ENCODE measurements at places on chromosomes 4 and X.

GRCh38 chrX:135213200-135213844 is 38.5 kb upstream of the ETDA start:
- no peak for DNase-seq

DNA sequence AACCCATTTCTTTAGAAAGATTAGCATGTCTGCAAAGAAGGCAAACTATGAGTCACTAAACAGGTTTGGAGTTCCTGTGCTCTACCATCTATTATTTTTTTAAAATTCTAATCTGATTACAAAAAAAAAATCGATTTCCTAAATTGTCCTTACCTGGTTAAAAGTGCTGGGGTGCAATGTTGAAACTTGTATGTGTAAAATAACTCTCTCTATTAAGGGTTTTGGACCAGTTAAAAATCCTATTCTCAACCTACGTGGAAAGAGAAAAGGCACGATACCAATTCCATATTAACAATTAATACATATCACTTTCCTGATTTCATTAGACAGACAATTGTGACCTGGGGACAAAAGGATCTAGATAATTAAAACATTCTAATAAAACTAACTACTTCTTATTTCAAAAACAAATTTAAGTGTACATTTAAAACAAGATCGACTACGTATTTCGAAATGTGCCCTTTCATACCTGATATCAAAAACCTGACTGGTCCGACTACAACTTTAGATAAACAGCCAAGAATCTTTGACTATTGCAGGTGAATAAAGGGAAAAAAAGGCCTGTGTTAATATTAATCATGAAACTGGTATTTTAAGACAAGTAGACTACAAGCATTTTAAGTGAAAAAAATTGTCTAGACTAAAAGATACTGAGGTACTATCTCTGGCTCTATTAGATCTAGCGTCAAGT is 21.2 kb downstream of the AADAT start:
- no peak for DNase-seq

DNA sequence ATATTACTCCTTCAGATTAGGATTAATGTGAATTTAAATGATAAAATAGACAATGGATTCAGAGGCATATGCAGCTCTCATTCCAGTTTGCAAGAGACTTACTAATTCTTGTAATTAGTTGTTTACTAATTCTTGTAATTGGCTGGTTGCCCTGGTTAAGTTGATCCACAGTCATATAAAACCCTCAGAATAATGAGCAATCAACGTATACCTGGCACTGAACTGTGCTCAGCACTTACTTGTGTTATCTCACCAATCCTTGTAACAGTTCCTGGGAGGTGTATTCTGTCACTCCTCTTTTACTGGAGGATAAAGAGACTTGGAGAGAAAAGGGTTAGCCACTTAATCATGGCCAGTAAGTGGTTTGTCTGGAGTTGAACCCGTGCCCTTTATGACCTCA is 10.5 kb downstream of the HERC5 start:
- DNase-seq: no peak

DNA sequence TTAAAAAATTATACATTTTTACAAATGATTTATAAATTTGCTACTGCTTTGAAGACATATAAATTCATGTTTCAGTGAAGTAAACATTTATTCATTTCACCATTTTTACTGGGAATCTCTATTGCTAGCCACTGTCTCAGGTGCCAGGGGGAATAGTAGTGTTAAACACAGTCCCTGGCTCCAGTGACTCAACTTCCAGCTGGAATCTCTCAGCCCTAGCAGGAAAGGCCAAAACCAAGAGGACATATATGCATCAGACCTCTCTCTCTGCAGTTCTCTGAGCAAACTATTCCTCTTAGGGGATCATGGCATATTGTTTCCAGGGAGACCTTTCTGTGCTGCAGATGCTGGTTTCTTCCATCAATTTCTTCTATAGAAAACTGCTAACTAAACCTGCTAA is 1009.0 kb upstream of the LCORL start:
- DNase-seq: no peak

- no peak for DNase-seq
These were observed 6.3 kb downstream of the AFP start for GRCh38 chr4:73442275-73442674.

DNA sequence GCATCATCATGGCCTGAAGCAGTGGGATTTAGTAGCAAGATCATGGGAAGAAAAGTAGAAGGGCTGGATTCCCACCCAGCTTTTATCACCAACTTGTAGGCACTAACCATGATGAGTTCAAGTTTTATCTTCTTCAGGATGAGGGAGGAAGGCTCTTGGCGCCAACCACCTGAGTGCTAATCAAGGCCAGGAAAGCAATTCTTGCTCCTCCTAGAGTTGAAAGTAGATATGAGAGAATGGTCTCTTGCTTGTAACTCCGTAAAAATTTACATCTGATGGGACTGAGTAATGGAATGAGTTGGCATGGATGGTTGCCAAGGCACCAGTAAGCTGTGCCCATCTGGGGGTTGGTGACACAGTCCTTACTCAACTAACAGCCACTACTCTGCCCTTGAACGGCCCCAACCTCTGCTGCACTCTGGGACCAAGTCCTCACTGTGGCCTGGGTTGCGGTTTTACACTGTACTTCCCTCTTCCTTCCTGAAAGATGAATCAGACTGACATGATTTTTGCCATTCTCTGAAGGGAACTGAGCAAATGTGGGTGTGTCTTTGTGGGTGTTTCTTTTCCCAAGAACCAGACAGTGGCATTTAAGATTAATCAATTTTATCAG is 39.4 kb upstream of the NDP start:
- peak; percentile 52 for DNase-seq

- DNase-seq: no peak
These were observed 119.1 kb downstream of the SH3RF1 start for GRCh38 chr4:169151671-169152070.

DNA sequence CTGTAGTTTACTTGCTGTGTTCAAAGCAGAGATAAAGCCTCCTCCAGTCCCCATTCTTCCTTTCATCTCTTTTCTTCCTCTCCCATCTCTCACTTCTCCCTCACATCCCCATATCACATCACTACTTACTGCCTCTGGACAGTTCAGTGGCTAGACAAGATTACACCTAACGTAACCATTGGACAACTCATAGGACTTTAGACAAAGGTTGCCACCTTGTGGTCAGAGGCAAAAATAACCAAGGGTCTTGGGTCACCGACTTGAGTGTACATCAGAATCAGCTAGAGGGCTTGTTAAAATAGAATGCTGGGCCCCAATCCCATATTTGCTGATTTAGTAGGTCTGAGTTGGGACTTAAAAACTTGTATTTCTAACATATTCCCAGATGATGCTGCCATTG is 109.3 kb upstream of the DGKK start:
- DNase-seq: peak; percentile 2

GRCh38 chrX:19179389-19179788 is 57.1 kb upstream of the ADGRG2 start:
- DNase-seq: no peak

DNA sequence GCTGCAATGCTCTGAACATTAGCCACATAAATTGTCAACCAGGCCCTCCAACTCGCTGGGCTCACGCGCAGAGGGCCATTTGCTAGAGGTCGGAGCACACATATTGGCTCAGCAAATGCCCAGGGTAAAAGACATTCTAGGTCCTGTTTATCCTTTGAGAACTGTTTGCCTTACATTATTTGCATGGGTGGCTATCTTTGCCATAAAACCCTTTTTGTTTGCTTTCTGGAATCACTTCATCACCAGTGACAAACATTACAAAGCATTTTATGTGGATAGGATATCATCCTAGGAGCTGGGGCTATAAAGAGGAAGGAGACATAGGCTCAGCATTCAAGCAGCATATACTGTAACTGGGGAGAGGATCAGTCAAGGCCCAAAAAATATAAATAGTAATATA is 149.2 kb upstream of the RAI2 start:
- no peak for DNase-seq

GRCh38 chr4:91622925-91623602 is 680.7 kb upstream of the GRID2 start:
- no peak for DNase-seq

GRCh38 chrX:53280331-53281320 is 758 bp downstream of the IQSEC2 start:
- no peak for DNase-seq

- DNase-seq: no peak
These were observed 52.1 kb downstream of the ZNF157 start for GRCh38 chrX:47422444-47422843.

GRCh38 chrX:67601771-67602170 is 58.0 kb downstream of the AR start:
- DNase-seq: no peak

DNA sequence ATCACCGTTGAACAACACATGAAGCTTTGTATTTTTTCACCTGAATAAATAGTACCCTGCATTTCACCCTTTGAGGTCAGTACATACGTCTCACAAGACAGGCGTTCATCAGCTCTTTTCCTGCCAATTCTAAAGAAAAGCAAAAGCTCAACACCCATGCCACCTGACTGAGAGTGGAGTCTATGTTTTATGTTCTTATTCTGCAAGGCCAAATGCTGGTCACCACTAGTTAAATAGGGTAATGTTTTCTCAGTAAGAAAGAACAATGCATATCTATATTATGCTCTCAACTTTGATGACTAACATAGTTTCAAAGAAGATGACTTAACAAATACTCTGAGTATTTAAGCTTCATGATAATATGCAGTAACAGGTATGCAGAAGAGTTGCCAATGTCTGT is 336.3 kb upstream of the BMP3 start:
- DNase-seq: no peak

- no peak for DNase-seq
These were observed 29.9 kb downstream of the DKK2 start for GRCh38 chr4:107006218-107006617.

- no peak for DNase-seq
These were observed 17.6 kb downstream of the FBXO8 start for GRCh38 chr4:174265916-174266315.

DNA sequence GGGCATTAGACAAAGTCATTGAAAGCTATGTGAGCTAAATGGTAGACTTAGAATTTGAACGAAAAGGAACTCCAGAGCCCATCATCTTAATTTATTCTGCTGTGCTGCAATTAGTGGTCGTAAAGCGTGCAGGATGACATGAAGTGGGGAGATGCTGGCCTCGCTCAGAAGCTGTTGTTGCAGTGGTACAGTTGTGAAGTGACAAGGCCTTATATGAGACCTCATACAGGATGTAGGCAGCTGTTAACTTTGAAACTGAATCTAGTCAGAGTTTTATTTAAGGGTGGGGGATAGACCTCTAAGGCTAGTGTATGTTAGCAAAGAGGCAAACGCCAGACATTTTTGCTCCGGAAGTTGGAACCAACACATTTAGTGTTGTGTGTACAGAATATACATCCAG is 13.4 kb downstream of the KLF3 start:
- no peak for DNase-seq

DNA sequence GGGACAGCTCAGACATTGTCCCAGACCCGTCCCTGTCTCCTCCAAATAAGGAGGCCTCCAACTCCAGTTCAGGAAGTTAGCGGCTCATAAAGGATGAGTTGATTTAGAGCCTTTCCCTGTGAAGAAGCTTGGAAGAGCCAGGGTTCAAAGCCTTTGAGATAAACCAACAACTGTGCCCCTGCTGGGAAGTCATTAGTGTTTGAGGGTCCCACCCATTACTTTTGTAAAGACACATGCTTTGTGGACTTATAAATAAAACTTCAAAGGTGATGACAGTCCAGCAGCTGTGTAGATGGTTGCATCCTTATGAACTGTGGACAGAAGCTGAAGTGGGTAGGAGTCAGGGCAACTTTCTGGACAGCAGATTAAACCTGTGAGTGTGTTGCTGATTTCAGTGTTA is 86.0 kb upstream of the PGRMC2 start:
- no peak for DNase-seq

GRCh38 chr4:128358913-128359279 is 71.3 kb upstream of the PGRMC2 start:
- DNase-seq: no peak

DNA sequence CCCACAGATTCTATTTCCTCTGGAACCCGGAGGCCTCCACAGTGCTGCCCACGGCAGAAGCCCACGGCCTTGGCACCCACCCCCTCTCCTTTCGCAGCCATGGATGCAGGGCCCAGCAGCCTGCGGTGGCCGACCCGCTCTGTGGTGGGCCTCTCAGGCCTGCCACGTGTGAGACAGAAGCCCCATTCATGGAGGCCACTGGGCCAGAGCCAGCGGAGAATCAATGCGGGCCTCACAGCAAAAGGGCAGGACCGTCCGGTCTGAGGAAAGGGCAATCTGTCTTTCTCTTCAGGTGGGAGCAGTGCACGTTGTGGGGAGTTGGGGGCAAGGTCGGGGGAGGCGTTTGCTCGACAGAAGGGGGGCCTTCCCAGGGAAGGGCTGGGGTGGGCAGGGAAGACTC is 8.4 kb upstream of the HAUS7 start:
- DNase-seq: no peak

DNA sequence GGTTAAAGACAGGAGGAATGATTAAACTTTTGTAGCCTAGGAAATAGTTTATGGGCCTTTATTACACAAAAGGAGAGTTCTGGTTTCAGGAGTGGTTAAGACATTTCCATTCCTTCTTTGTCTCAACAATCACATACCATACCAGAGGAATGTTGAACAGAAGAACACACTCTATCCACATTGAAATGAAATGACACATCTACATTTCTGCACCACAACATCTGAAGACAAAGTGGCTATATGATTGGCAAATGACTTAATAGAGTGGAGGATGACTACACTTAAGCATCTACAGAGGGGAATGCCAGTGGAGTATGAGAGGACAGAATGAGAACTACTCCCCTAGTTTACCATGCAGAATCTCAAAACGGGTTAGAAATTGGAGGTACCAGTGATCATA is 8.0 kb downstream of the CYP2U1 start:
- no peak for DNase-seq

DNA sequence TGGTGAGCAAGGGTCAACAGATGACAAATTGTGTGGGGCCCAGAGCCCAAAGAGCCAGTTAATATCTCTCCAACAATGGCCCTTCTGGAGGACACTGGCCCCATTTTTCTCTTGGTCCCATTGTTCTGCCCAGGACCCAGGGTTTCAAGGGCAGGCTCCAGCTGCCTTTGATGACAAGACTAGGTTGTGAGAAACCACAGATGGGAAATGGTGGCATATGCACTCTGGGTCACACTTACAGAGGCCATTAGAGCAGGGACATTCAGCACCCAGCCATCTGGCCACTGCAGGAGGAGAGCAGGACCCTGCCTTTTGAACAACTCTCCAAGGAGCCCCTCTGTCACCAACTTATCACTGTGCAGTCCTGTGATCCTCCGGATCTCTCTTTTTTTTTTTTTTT is 49.7 kb upstream of the KIAA1210 start:
- no peak for DNase-seq

DNA sequence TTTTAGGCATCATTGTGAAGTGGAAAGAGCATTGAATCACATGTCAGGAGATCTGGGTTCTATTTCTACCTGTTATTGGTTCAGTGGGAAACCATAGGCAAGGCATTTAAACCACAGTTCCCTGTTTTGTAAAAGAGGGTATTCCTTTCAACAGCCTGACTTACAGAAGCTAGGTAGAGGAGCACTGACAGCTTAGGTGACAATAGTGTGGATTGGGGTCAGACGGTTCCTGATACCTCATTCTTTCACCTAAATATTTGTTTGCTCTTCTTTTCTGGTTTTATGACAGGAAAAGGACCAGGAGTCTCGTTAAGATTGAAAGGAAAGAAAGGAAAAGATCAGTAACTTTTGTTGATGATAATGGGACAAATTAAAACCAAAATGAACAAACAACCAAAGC is 15.9 kb upstream of the PDLIM5 start:
- DNase-seq: no peak

All from bone marrow (tissue), 2 donors.